Testis (tissue), 5 donors: ENCODE measurements at places on chromosomes 3 and 15.

GRCh38 chr3:109480014-109480413 is 142.7 kb upstream of the DPPA4 start:
- no peak for DNase-seq

DNA sequence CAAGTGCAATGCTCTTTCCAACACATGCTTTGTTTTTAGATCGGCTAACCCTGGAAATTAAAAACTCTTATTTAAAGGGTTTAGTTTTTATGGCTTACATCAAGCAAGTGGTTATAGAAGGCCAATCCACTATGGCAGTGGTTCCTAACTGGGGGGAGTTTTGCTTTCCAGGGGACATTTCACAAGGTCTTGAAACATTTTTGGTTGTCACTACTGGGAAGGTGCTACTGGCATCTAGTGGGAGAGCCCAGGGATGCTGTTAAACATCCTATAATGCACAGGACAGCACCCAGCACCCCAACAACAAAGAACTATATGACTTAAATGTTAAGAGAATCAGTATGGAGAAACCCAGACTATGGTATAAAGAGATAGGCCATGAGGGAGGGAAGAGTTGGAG is 439.0 kb downstream of the NTRK3 start:
- DNase-seq: no peak

DNA sequence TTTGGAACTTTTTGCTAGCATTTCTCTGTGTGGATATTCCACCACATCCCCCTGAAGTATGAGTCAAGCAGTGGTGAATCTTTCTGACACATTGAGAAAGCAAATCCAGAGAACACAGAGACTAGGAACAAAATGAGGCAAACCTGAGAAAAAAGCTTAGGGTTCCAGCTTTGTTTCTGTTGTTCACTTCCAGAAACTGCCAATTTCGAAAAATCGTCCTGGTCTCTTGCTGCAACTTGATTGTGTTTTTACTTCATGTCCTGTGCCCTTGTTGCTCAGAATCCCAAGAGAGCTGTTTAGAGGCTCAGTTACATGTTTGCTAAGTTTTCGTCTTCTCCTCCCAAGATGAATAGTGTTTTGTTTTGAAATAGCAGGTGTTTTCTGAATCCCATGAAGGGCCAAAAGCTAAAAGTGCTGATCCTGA is 13.7 kb downstream of the MAP2K1 start:
- no peak for DNase-seq

DNA sequence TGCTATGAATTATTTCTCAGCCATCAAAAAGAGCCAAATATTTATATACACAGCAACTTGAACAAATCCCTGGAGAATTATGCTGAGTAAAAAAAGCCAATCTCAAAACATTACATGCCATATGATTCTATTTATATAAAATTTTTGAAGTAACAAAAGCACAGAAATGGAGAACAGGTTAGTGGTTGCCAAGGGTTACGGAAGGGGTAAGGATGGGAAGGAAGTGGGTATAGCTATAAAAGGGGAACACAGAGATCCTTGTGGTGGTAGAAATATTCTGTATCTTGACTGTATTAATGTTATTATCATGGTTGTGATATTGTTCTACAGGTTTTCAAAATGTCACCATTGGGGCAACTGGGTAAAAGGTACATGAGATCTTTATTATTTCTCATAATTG is 62.3 kb upstream of the ASB14 start:
- no peak for DNase-seq

GRCh38 chr15:23561914-23562313 is 3.6 kb upstream of the MKRN3 start:
- DNase-seq: no peak

DNA sequence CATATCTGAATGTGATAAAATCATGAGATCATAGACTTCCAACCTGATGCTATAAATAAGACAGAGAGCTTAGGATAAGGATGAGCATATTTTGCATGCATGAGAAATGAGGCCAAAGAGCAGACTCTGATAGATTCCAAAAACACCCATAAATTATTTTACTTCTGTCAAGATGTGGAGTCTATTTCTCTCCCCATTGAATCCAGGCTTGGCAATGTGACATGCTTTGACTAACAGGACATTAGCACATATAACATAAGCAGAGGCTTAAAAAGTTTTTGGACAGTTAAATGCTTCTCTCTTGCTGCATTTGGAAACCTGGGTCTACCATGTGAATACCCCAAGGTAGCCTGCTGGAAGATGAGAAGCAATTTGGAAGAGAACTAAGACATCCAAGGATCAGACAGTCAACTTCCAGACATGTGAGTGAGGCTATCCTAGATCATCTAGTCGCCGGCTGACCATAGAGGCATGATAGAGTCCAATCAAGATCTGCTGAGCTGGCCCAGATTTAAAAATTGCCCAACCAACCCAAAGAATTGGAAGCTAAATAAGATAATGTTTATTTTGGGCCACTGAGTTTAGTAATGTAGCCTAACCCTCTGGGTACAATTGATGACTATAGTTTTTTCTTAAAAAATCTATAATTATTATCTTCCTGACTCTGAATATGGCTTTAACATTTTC is 30.3 kb downstream of the MYLK start:
- no peak for DNase-seq

DNA sequence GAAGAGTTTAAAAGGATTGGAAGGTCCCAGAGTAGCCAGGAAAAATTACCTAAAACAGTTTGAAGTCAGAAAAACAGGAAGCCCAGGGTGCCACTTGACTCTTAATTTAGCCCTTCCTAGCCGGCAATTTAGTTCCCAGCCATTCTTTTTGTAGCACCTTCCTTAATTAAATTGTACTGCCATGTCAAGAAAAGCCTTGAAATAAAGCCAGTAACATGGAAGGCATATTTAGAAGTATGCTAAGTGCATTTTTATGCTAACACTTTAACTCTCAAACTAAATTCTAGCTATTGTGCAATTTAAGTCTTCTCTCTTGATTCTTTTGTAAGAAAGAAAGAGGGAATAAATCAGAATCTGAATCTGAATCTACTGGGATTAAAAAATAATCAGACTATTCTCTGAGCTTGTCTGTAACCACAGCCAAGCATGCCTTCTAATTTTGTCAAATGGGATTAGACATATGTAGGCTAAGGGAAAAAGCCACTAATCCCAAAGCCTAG is 43.2 kb downstream of the MAP3K13 start:
- DNase-seq: no peak

GRCh38 chr3:171384101-171384891 is 75.9 kb downstream of the TNIK start:
- DNase-seq: no peak

- no peak for DNase-seq
Measured at GRCh38 chr3:88220126-88220525, 70.4 kb downstream of the C3orf38 start.

DNA sequence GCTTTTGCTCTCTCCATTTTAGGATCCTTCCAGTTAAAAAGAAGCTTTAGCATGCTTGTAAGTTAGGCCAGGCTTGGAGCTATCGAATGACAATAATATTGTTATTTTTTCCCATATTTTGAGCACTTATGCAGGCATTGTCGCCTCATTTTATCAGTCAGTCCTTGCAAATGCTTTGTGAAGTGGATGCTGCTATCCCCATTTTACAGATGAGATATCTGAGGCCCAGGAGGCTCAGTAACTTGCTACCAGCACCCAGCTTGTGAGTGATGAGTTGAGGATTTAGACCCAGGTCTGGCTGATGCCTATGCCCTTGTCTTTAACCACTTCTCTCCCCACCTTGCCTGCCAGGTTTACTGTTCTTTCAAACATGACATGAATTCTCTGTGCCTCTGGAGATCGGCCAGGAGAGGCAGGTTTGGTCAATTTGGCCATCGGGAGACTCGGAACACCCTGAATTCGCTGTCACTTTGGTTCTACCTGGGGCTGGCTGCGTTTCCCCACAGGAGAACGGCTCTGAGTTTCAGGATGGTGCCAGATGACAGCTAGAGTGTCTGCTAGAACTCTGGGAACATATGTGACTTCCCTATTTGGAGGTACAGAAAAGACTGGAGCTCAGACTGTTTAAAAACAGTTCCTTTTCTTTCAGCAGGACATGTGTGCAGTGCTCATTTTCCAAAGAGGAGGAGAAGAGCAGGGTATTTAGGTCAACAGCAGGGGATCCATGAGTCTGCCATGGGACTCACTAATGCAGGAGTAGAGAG is 25.5 kb upstream of the ZNF710 start:
- DNase-seq: no peak

DNA sequence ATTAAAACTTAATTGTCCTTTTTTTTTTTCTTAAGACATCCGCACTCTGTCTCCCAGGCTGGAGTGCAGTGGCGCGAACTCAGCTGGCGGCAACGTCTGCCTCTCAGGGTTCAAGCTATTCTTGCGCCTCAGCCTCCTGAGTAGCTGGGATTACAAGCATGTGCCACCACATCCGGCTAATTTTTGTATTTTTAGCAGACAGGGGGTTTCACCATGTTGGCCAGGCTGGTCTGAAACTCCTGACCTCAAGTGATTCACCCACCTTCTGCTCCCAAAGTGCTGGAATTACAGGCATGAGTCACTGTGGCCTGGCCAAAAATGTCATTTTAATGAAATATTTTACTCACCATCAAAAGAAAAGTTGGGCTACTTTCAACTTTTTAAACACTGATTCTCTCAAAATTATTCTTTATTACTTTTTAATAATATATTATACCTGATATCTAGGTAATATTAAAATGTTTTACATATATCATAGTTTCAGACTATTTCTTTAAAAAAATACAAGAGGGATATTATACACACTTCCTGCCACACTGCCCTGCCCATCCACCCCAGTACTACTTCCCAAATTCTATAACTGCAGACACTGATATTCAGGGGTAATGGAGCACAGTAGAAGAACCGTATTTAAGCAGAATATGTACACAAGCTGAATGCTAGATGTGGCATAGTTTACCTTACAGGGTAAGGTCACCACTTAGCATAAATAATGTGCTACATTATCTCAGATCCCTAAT is 723.9 kb upstream of the ZNF385D start:
- DNase-seq: no peak

DNA sequence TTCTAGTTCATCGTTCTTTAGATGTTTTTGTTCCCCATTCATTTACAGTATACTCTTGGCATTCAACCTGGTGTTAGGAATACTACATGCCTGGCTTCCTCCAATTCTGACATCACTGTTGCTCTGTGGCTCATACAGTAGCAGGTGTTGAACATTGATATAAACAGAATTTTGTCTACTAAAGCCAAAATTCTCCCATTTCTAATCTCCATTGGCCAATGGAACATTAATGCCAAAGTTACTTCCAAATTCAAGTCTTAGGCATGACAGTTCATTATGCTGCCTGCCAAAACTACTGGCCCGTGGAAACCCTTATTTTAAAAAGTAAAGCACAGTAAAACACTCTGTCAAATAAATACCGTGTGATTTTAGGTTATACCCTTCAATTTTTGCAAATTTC is 368.0 kb downstream of the NAALADL2 start:
- no peak for DNase-seq

- DNase-seq: no peak
Measured at GRCh38 chr15:74460298-74460697, 662 bp downstream of the UBL7 start.

GRCh38 chr3:84082726-84083125 is 876.1 kb upstream of the CADM2 start:
- no peak for DNase-seq

- no peak for DNase-seq
Measured at GRCh38 chr3:128094295-128095151, 29.1 kb downstream of the RUVBL1 start.

DNA sequence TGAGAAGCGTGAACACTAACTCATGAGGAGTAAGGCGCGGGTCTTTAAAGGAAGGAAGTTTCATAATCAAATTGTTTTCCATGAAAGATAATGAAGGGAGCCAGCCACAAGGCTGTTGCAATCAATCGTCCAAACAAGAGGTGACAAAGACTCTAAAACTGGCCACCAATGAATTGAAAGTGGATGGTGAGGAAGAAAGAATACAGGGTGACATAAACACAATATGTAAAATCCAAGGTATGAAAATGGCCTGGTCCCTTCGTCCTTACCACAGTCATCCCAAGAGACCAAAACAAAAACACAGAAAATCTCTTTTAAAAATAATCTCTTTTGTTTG is 12.0 kb downstream of the CD86 start:
- no peak for DNase-seq

- DNase-seq: peak; percentile 90
Measured at GRCh38 chr15:24956111-24956838, 1.5 kb downstream of the SNRPN start.

- no peak for DNase-seq
Measured at GRCh38 chr3:129358772-129359371, 69.6 kb downstream of the EFCAB12 start.

GRCh38 chr3:95613993-95614392 is 1200.4 kb upstream of the EPHA6 start:
- no peak for DNase-seq

DNA sequence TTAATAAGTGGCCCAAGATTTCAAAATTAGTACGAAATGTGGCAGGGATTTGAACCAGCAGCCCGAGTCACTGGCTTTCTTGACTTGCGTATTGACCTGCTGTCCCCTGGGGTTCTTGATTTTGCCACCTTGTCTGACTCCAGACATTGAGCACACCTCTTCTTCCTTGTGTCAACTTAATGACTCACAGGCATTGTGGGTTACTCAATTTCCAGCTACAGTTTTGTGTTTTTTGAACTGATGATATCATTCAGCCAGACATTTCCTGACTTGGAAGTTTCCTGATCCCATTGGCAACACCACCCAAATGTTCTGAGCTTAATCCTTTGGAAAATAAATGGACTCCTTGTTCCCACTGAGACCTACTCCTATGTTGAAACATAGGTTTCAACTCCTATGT is 64.2 kb downstream of the MOBP start:
- DNase-seq: no peak

DNA sequence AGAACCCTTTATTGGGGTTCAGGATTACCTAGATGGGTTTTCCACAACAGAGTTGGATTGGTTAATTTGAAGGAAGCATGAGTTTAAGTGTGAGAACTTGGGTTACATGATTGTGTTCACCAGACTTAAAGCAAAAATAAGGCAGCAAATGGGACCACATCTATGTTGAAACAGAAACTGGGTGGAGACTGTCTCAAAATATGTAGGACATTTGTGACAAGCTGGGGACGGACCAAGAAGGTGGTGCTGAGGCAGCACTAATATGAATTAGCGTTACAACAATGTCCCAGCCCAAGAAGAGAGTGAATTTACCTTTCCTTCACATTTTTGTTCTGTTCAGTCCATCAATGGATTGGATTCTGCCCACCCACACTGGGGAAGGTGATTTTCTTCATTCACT is 866 bp upstream of the AADACL2 start:
- no peak for DNase-seq

- DNase-seq: peak; percentile 41
Measured at GRCh38 chr3:126911162-126912026, 71.5 kb upstream of the PLXNA1 start.

DNA sequence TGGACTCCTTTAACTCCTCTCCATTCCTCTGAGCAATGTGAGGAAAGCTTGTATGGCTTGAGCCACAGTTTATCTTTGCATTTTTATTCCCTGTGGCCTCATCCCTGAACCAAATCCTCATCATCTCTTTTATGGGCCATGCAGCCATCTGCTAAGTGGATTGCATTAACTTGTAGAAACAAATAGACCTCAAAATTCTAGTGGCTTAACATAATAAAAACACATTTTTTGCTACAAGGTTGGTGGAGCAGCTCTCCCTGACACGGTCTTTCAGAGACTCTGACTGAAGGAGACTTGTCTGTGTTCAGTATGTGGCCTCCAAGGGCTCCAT is 135.3 kb downstream of the RPL22L1 start:
- no peak for DNase-seq
